Fibroblast of skin of right biceps (primary cell): ENCODE measurements at places on chromosomes 1 and 21.

GRCh38 chr1:50343323-50343722 lies 79.9 kb downstream of the DMRTA2 start:
- DNase-seq, result no peak

- no peak for DNase-seq
Measured at GRCh38 chr1:245255783-245256182, 101.0 kb downstream of the KIF26B start.

DNA sequence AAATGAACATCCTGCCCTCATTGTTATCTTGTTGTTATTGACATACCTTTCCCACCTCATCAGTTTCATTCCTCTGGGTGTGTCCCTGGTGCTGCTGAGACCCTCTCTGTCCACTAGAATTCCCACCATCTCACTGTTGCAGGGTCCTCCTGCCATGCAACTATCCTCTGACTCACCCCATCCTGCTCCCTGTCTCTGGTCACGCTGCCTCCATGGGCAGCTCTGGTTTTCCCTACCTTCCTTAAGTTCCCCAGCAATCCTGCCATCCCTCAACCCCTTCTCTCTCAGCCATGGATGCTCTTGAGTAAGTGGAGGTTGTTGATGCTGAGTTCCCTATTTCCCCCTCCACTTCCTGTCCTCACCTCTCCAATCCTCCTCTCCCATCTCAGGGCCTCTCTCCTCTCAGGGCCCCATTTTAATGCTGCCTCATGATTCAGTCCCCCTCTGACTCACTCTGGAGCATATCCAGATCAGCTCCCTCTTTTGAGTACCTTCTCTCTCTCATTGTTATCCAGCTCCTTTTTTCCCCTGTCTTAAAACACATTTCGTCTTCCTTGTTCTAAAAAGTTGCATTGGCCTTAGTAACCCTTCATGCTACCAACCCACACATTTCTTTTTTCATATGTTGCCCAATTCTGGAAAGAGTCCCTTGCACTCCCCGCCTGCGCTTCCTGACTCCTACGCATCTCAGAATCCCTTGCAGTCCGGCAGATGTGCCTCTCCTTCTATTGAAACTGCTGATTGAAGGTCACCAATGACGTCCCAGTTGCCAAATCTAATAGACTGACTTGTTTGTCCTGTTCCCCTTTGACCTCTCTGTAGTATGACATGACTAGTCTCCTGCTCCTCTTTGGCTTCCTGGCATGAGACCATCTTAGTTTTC lies 92.0 kb downstream of the CNIH3 start:
- peak; percentile 89 for DNase-seq

- DNase-seq, result no peak
Measured at GRCh38 chr1:207331354-207332313, 10.2 kb downstream of the CD55 start.

- DNase-seq, result peak; percentile 17
Measured at GRCh38 chr21:42234464-42235241, 15.7 kb downstream of the ABCG1 start.
